A549 treated with CpdA at 1 μM for 4 hours (cell line): ENCODE measurements at places on chromosomes 7 and 10. TPM values are rescaled to one million over a fixed set of nuclear protein-coding genes. Genes with fewer than 3 reads are reported as not detected.

Gene ELOVL3
- 0.21 to 0.50 TPM (median 0.37 TPM) in 5 replicates for total RNA-seq

Gene STRIP2
- 5.8 to 8.9 TPM (median 7.4 TPM) in 5 replicates for total RNA-seq

Gene DYNC1I1
- total RNA-seq = 0.06 to 0.27 TPM (median 0.18 TPM) in 4 of 5 replicates, not detected in the other

Gene SPDYE2
- not detected in 5 replicates for total RNA-seq

Gene UROS
- 59.8 to 62.7 TPM (median 61.0 TPM) in 5 replicates for total RNA-seq

Gene CPN1
- total RNA-seq = 0.17 to 0.51 TPM (median 0.24 TPM) in 5 replicates

Gene CYP26A1
- total RNA-seq = 2.2 to 3.4 TPM (median 3.0 TPM) in 5 replicates

Gene PDGFA
- 31.2 to 38.0 TPM (median 32.5 TPM) in 5 replicates for total RNA-seq

Gene DIP2C
- total RNA-seq = 5.7 to 8.2 TPM (median 7.6 TPM) in 5 replicates

Gene PNLIPRP2
- 0.09 to 0.13 TPM (median 0.10 TPM) in 3 of 5 replicates, not detected in the others for total RNA-seq

Gene HTR7
- total RNA-seq = 0.09 to 0.17 TPM (median 0.12 TPM) in 5 replicates

Gene GIMAP2
- total RNA-seq = not detected in 5 replicates

Gene LRRC4
- total RNA-seq = not detected in 5 replicates

Gene ITPRID1
- not detected in 5 replicates for total RNA-seq

Gene TACR2
- total RNA-seq = 0.14 to 0.17 TPM (median 0.16 TPM) in 4 of 5 replicates, not detected in the other

Gene RBP3
- not detected in 5 replicates for total RNA-seq

Gene PNLIPRP3
- not detected in 5 replicates for total RNA-seq

Gene ACTL6B
- total RNA-seq = not detected in 5 replicates

Gene PRXL2A
- 40.7 to 48.7 TPM (median 43.7 TPM) in 5 replicates for total RNA-seq

Gene MRLN
- not detected in 5 replicates for total RNA-seq

Gene GBX1
- total RNA-seq = not detected in 5 replicates

Gene CLRN3
- total RNA-seq = not detected in 5 replicates

Gene ADAM12
- total RNA-seq = 3.8 to 5.7 TPM (median 4.3 TPM) in 5 replicates

Gene ADCYAP1R1
- 0.02 to 0.05 TPM (median 0.04 TPM) in 4 of 5 replicates, not detected in the other for total RNA-seq

Gene UCMA
- total RNA-seq = not detected in 5 replicates

Gene CFAP69
- total RNA-seq = 1.3 to 2.0 TPM (median 1.6 TPM) in 5 replicates

Gene WEE2
- total RNA-seq = 0.03 TPM in 1 of 5 replicates, not detected in the others

Gene RFC2
- total RNA-seq = 56.7 to 71.2 TPM (median 57.9 TPM) in 5 replicates

Gene FANK1
- 3.1 to 3.8 TPM (median 3.7 TPM) in 5 replicates for total RNA-seq

Gene PPP1R17
- not detected in 5 replicates for total RNA-seq

Gene JAKMIP3
- total RNA-seq = 1.8 to 2.1 TPM (median 1.9 TPM) in 5 replicates

Gene DDX50
- total RNA-seq = 32.2 to 46.7 TPM (median 35.3 TPM) in 5 replicates

Gene TMEM130
- 0.33 to 0.52 TPM (median 0.46 TPM) in 5 replicates for total RNA-seq

Gene SUN3
- 0.15 to 0.91 TPM in 2 of 5 replicates, not detected in the others for total RNA-seq

Gene C10orf71
- total RNA-seq = not detected in 5 replicates

Gene RAPGEF5
- total RNA-seq = 0.05 to 0.43 TPM (median 0.09 TPM) in 5 replicates

Gene TET1
- 0.34 to 0.75 TPM (median 0.42 TPM) in 5 replicates for total RNA-seq

Gene BAMBI
- 13.6 to 20.5 TPM (median 18.8 TPM) in 5 replicates for total RNA-seq

Gene STEAP2
- total RNA-seq = 3.8 to 4.9 TPM (median 4.5 TPM) in 5 replicates

Gene ASZ1
- not detected in 5 replicates for total RNA-seq

Gene PTF1A
- total RNA-seq = not detected in 5 replicates

Gene OR2A42
- total RNA-seq = not detected in 5 replicates

Gene CYP2C8
- 0.17 TPM in 1 of 5 replicates, not detected in the others for total RNA-seq
